Inflammatory macrophage treated with lipopolysaccharide for 4 hours (primary cell): ENCODE measurements at places on chromosomes 13 and 19.
A peak's percentile ranks its signal among the peaks of the same experiment; 100 is the strongest.

- DNase-seq: peak; percentile 79
Measured at GRCh38 chr19:58346961-58347929, 6.0 kb downstream of the A1BG start.

- DNase-seq: no peak
Measured at GRCh38 chr13:49690133-49690994, 922 bp downstream of the EBPL start.

DNA sequence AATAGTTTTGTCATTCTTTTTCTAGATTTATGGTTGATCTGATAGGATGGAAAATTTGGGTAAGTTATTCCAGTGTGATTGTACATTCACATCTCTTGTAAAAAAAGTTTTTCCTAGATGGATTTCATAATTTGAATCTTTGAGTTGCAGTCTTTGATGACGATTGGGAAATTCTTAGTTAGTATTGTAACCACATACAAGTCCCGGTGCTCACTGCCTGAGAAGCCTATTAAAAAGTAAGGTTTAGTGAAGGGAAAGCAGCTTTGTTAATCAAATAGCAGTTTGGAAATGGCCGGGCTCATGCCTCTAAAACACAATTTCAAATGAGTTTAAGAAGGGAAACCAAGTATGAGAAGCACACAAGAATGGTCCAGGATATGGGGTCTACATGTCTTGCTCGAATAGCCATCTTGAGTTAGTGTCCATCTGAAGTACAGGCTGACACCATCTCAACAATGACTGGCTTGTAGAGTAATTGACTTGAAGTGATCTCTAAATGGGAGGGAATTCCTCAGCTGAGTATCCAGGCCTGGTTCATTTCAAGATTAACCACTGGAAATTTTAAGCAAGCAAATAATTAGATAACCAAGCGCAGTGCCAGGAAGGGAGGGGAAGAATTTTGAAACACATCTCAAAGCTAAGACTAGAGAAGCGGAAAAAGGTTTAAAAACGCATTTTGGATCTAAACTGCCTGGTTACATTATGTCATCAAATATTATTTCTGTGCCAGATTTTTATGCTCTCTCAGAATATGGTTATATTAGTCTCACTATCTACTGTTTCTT, 1145.6 kb upstream of the MIR17HG start:
- DNase-seq: no peak

DNA sequence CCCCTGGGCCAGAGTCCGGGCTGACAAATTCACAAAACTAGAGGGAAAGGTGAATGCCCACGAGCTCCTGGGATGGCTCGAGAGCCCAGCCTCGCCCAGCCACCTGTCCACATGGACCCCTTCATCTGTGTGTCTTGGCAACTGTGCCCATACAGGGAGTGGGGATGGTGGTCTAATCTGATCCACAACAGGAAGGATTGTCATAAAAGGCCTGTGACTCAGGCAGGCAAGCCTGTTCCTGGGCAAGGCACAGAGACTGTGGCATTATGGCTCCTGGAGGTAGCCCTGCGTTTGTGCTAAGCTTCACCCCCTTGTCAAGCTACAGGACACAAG, 20.0 kb downstream of the CAPS start:
- DNase-seq: no peak

DNA sequence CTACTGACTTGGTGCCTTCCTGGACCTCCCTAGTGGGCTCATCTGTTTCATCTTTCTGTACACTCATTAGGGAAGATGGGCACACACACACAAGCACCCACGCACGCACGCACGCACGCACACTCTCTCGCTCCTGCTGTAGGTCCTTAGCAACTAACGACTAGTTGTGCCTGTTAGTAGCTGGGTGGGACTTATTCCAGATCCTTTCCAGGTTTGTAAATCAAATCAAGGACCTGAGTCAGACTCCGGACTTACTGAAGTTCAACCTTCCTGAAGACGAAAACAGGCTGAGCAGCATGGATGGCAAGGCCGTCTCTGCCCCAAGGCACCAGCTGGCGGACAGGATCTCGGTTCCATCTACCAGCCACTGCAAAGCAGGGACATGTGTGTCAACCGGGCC, 76.2 kb downstream of the SLC15A1 start:
- DNase-seq: no peak

DNA sequence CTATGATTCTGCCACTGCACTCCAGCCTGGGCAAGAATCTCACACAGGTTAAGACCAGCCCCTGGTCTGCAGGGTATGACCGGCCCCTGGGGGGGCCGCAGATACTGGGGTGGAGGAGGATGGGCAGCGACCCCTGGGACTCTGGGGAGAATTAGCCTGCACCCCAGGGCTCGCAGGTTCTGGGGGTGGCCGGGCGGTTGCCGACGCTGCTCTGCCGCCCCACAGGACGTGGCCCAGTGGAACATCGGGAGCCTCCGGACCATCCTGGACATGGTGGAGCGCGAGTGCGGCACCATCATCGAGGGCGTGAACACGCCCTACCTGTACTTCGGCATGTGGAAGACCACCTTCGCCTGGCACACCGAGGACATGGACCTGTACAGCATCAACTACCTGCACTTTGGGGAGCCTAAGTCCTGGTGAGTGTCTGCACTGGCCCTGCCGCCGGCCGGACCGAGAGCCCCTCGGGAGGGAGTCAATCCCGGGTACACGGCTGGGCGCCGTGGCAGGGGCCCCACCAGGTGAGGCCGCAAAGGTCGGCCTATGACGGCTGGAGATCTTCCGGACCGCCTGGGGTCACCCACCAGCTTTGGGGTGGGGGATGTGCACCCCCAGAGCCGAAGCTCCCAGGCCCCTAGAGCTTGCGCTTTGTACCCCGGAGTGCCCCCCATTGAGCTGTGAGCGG, 78.5 kb downstream of the KDM4B start:
- no peak for DNase-seq

DNA sequence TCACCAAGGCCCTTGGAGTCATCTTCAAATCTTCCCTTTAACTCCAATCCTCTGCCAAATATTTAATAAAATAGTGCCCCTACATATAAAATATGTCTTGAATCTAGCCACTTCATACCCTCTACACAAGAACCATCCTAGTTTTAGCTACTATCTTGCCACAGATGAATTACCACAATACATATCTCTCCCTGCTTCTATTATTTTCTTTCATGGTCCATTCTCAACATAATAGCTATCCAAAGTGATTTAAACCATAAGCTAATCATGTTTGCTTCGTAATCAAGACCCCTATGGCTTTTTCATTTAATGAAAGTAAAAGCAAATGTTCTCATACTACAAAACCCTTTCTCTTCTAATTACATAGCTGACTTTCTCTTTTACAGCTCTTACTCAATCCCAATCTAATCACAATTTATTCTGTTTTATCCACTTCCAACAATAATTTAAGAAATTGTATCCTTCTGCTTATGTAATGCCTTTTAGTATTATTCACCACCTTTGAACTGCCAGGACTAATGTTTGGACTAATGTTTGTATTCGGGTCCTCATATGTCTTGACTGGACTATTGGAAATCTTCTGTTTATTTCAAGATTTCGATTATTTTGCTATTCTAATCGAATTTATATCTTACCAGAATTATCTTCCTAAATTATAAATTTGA, 412.0 kb downstream of the SLITRK1 start:
- no peak for DNase-seq
